Activated naive CD8-positive, alpha-beta T cell treated with anti-CD3 and anti-CD28 coated beads, Interleukin-2, amount 10 ng/mL, durations not matched to agents 7 days and 5 days (primary cell): ENCODE measurements at places on chromosomes 6 and 20. TPM values are rescaled to one million over a fixed set of nuclear protein-coding genes. Genes with fewer than 3 reads are reported as not detected.

Gene OTOR
- total RNA-seq = not detected

DNA sequence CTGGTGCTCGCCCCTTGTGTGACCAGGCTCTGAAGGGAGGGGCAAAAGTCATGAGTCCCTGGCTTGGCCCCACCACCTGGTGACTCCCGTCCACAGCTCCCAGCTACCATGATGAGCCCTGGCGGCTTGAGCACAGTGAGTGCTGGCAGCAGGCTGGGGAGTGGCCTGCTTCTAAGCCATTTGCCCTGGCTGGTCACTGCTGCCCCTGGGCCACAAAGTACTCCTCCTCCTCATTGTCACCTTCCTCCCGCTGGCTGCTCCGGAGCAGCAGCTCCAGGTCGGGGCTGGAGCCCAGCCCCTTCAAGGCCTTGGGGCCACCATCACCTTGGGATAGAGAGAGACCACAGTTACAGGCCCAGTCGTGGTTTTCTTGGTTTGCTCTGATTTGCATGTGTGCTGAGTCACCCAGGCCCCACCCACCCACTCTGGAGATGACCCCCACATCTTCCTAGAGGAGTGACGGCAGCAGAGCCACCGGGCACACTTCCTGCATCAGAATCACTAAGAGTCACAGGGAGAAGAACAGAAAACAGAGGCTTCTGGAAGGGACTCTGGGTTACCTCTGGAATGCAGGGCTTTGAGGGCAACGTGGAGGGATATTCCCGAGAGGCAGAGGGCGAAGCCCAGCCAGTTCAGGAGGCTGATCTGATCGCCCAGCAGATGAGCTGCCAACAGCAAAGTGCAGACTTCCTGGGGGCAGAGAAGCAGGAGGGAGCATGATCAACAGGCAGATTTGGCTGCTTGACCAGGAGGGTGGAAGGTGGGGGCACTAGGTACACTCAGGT, 42.1 kb upstream of the CDH22 start:
- peaks cover 5% of the 10 kb centered on the region for H3K36me3 ChIP-seq
- peaks cover 13% of the 10 kb centered on the region for H3K4me1 ChIP-seq
- DNase-seq = no peak
- H3K27me3 ChIP-seq = no peaks in the 10 kb centered on the region
- H3K27ac ChIP-seq = no peak overlapping the region

Gene LTA
- 16.7 TPM for total RNA-seq

Gene AKIRIN2
- 45.3 TPM for total RNA-seq

DNA sequence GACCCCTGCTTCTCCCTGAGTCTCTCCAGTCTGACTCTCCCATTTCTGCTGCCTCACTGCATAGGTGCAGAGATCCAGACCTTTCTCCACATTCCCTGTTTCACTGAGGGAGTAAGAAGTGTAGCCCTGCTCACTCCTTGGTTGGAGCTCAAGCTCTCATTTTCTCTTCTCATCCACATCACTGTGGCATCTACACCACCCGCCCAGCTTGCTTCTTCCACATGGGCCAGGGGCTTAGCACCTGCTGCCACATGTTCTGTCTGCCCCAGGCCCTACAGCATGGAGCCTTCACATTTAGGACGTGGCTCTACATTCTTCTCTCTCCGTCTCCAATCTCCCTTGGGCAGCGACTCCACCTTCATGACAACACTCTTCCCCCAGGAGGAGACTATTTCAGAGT, 8.5 kb upstream of the GSTA5 start:
- H3K36me3 ChIP-seq = no peaks in the 10 kb centered on the region
- DNase-seq = no peak
- H3K27ac ChIP-seq = no peak overlapping the region
- H3K4me3 ChIP-seq = no peak overlapping the region
- peaks cover 17% of the 10 kb centered on the region for H3K27me3 ChIP-seq

- no peak overlapping the region for H3K4me3 ChIP-seq
- no peaks in the 10 kb centered on the region for H3K4me1 ChIP-seq
- no peak for DNase-seq
- H3K27me3 ChIP-seq = no peaks in the 10 kb centered on the region
Measured at GRCh38 chr6:153140299-153140698, 9.2 kb upstream of the RGS17 start.

DNA sequence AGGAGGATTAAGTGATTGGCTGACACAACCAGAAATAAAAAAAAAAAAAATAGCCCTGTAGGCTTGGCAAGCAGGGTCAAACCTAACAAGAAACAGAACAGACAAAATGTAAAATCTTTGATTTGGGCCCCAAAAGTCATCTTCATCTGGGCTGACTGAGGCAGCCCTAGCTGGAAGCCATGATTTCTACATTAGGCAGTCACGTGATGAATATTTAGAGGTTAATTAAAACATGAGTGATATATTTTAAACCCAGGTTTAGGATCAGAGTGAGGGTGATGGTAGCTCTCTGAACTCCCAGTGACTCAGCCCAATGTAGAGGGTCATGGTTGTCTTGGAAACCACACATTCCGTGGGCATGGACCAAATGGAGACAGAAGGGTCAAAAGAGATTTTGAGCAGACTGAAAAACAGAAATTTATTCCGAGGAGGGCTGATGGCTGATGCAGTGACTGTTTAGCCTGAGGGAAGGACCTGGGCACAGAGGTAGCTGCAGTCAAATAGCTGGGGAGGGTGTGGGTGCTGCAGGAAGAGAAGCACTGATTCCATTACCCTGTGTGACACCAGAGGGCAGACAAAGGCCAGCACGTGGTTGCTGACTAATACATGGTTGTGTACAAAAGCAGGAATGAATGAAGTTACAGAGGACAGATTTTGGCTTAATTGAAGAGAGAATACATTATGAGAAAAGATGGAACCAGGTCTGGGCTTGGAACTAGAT, 573.1 kb upstream of the CHD6 start:
- H3K4me3 ChIP-seq = no peak overlapping the region
- H3K4me1 ChIP-seq = no peaks in the 10 kb centered on the region
- no peaks in the 10 kb centered on the region for H3K27me3 ChIP-seq
- DNase-seq = no peak
- no peak overlapping the region for H3K27ac ChIP-seq

DNA sequence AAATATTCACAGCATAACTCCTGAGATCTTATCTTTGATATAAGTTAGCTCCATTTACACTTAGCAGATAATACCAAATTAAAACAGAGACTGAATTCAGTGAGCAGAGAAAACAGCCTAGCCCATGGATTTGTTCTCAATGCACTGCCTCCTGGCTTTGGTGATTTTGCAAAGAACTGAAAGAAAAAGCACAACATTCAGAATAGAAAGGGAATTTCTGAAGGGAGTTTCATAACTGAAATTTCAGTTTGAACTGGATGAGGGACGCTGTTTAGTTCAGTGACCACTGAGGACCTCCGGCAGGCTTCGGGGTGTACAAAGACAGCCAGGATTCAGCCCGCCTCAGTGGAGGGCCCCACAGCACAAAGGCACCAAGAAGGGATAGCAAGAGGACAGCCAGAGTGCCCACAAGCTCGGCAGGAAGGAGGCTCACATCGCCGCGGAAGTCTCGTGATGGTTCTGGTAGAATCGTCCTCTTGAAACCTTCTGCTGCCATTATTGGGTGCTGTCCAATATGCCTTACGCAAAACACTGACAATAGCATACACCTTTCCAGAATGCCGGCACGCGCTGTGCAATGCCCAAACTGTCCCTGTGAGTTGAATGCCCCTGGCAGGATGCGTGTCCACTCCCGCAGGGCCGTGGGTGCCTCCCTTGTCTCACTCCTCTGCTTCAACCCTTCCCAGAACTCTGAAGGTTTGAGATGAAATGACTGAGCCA, 9.7 kb upstream of the IRF4 start:
- no peaks in the 10 kb centered on the region for H3K36me3 ChIP-seq
- H3K4me3 ChIP-seq = no peak overlapping the region
- H3K4me1 ChIP-seq = peaks cover 13% of the 10 kb centered on the region

- no peak overlapping the region for H3K27ac ChIP-seq
- H3K36me3 ChIP-seq = no peaks in the 10 kb centered on the region
- no peaks in the 10 kb centered on the region for H3K4me1 ChIP-seq
- no peak for DNase-seq
- H3K4me3 ChIP-seq = no peak overlapping the region
Measured at GRCh38 chr6:55448451-55448850, 121.2 kb downstream of the GFRAL start.

- H3K4me3 ChIP-seq = no peak overlapping the region
- H3K27ac ChIP-seq = no peak overlapping the region
- H3K4me1 ChIP-seq = no peaks in the 10 kb centered on the region
- no peak for DNase-seq
Measured at GRCh38 chr20:55790178-55790577, 215.1 kb downstream of the CBLN4 start.

DNA sequence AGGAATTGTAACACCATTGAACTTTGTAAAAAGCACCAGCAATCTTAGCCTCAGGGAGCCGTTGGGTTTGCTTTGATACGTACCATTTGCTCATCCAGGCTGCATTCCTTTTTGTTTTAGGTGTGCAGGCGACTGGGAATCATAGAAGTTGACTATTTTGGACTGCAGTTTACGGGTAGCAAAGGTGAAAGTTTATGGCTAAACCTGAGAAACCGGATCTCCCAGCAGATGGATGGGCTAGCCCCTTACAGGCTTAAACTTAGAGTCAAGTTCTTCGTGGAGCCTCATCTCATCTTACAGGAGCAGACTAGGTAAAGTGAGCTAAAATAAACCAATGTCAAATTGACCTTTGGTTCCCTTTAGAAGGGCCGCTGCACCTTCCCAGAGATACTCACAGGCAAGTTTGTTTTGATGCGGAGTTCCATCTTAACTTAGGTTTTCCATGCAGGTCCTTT, 1.6 kb downstream of the MYLIP start:
- peak overlapping the region; percentile 90 for H3K4me3 ChIP-seq
- DNase-seq = no peak
- H3K27ac ChIP-seq = peak overlapping the region; percentile 89
- peaks cover 14% of the 10 kb centered on the region for H3K27me3 ChIP-seq

- peaks cover 8% of the 10 kb centered on the region for H3K36me3 ChIP-seq
- DNase-seq = no peak
- peaks cover 6% of the 10 kb centered on the region for H3K4me1 ChIP-seq
- H3K27ac ChIP-seq = no peak overlapping the region
- H3K27me3 ChIP-seq = no peaks in the 10 kb centered on the region
Measured at GRCh38 chr6:348860-349396, 42.6 kb upstream of the IRF4 start.

Gene THBS2
- total RNA-seq = not detected

- no peak overlapping the region for H3K4me3 ChIP-seq
- H3K36me3 ChIP-seq = no peaks in the 10 kb centered on the region
- no peak for DNase-seq
- H3K27ac ChIP-seq = no peak overlapping the region
- H3K27me3 ChIP-seq = peaks cover 37% of the 10 kb centered on the region
Measured at GRCh38 chr20:49415005-49415667, 67.3 kb downstream of the KCNB1 start.

Gene FILIP1
- total RNA-seq = not detected

- peaks cover 4% of the 10 kb centered on the region for H3K4me1 ChIP-seq
- peaks cover 59% of the 10 kb centered on the region for H3K27me3 ChIP-seq
- H3K36me3 ChIP-seq = no peaks in the 10 kb centered on the region
- DNase-seq = no peak
- no peak overlapping the region for H3K4me3 ChIP-seq
Measured at GRCh38 chr6:101397199-101397598, 3.7 kb downstream of the GRIK2 start.
